ENCODE measurements at places on chromosomes 5 and 9.

- no peak for DNase-seq
Measured at GRCh38 chr9:132591751-132592314, 9.4 kb downstream of the BARHL1 start.

GRCh38 chr5:74035521-74035937 lies 409.5 kb downstream of the ARHGEF28 start:
- DNase-seq, result peak; percentile 38

DNA sequence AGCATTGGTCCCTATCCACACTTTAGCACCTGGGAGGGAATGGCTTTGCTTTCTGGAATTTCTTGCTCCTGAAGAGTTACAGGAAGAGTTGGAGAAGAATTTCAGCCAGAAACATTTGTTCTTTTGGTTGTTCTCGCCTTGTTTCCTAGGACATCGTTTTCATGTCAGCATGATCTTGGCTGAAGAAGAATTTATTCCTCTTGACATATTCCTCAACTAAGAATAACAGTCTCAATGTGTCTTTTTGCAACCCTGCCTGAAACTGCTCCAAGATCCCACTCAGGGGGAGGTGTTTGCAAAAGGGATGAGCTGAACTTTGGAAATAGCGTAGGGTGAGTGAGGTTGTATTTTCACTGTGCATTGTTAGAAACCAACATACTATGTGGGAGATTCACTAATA lies 26.1 kb downstream of the MAMDC2 start:
- DNase-seq, result no peak

GRCh38 chr9:109101202-109101595 lies 18.5 kb downstream of the TMEM245 start:
- no peak for DNase-seq

DNA sequence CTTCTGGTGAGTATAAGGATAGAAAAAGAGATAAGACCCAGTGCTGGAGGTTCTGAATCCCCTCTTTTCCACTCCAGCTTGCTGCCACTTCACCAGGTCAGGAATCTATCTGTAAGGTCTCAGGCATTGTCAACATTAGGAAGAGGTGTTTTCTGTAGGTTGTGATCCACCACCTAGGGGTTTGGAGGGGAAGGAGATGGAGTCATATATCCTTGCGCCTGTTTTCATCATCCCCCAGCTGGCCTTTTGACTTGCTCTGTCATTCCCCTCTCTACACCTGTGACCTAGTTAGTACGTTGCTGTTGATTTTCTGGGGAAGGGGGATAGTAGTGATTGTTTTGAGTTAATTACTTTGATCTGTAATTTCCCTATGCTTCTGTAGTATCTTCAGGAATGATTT lies 20.5 kb downstream of the SPINK5 start:
- no peak for DNase-seq

Measured in forelimb muscle (tissue), 1 donor.